Stimulated activated CD4-positive, alpha-beta T cell treated with anti-CD3 and anti-CD28 coated beads, Interleukin-1b, Interleukin-23, amount 100 ng/mL, for 1 hour (primary cell): ENCODE measurements at places on chromosomes 3 and 15.

DNA sequence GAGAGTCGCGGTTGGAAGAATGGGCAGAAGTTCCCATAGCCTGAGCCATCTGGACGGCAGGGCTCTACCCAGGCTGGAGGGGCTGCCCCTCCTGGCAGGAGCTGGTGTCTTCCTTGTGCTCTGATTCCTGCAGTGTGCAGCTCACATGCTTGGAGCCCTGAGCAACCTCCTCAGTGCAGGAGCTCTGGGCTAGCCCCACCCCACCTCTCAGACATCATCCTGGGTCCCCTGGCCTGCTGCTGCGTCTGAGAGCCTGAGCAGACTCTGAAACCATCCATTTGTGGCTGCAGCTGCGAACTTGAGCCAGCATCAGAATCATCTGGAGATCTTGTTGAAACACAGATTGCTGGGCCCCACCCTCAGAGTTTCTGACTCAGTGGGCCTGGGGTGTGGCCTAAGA lies 42.8 kb downstream of the POMGNT2 start:
- no peak for DNase-seq

- DNase-seq = no peak
Measured at GRCh38 chr3:169780742-169781141, 7.5 kb downstream of the MYNN start.

DNA sequence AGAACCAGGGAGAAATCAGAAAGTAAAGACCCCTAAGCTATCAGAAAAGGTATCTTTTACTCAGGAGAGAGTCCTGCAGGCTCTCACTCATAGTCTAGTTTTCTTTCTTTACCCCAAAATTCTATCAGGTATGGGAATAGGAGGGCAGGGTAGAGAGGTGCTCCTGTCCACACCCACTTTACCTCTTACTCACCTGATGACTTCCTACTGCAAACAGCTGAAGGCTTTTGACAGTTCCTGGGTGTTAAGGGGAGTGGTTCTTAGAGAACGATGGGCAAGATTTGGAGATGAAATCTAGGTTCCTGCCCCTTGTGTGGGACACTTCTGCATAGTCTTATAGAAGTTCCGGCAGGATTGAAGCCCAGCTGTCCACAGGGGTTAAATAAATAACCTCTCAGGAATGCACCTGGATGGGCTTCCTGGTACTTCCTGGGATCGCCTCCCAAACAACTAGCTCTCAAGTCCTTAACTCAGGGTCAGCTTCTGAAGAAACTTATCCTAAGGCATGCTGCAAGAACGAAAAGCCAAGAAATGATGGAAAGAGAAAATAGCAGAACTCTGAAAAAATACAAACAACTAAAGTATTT lies 10.8 kb upstream of the TNFAIP8L3 start:
- DNase-seq = no peak

DNA sequence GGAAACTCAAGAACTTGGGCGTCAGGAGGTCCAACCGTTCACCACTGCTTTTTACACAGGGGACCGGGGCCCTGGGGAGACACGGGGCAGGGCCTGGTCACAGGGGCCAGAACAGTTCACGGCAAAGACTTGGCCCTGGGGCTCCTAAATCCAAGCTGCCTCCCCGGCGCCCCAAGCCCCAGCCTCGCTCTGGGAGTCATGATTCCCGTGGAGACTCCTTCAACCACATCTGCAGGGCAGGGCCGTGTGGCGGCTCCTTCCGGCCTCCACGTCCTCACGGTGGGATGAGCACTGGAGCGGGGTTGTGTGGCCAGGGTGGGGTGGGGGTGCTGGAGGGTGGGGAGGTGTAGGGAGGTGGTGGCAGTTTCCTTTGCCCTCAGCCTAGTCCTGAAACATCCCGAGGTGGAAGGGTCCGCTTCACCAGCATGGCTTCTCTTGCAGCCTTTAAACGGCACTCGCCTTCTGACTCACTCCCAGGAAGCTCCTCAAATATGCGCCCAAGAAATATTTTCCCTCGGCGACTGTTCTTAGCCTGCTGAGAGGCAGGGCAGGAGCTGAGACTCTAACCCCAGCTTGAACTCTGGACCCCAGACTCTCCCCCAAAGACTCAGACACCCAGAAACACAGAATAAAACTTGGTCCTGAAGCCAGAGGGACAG lies 1.8 kb downstream of the MUC4 start:
- no peak for DNase-seq

- no peak for DNase-seq
Measured at GRCh38 chr3:14885307-14885706, 62.1 kb upstream of the NR2C2 start.

GRCh38 chr3:46901591-46902187 lies 24.2 kb downstream of the PTH1R start:
- DNase-seq = no peak

GRCh38 chr15:67000896-67001295 lies 64.5 kb upstream of the SMAD3 start:
- DNase-seq = no peak

DNA sequence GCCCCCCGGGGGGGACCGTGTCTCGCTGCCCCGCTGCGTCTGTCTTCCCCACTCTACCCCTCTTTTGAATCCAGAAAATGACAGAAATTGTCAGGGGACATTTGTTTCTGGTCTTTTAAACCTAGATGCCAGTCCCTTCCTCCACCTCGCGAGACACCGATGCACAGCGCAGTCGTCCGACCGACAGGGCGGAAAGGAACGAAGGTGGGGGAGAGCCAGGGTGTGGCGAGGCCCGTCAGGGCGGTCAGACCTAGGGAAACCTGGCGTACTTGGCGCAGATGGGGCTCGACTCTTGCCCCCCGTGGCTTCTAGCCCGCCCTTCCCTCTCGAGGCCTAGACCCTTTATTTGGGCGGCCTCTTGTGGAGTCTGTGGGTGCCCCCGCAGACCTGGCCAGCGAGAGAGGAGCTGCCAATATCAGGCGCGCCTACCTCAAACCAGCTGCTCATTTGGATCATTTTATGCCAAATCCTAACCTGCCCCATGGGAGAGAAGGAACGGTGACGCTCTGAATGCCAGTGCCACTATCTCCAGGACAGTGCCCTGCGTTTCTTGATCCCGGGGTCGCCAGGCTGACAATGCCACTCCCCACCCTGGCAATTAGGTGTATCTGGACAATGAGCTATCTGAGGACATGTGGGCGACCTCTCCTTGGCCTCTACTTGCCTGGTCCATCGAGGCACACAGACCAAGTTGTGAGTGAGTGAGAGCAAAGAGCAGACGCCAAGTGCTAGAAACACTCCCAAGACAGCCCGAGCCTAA lies 500 bp upstream of the RAB6B start:
- DNase-seq = no peak

DNA sequence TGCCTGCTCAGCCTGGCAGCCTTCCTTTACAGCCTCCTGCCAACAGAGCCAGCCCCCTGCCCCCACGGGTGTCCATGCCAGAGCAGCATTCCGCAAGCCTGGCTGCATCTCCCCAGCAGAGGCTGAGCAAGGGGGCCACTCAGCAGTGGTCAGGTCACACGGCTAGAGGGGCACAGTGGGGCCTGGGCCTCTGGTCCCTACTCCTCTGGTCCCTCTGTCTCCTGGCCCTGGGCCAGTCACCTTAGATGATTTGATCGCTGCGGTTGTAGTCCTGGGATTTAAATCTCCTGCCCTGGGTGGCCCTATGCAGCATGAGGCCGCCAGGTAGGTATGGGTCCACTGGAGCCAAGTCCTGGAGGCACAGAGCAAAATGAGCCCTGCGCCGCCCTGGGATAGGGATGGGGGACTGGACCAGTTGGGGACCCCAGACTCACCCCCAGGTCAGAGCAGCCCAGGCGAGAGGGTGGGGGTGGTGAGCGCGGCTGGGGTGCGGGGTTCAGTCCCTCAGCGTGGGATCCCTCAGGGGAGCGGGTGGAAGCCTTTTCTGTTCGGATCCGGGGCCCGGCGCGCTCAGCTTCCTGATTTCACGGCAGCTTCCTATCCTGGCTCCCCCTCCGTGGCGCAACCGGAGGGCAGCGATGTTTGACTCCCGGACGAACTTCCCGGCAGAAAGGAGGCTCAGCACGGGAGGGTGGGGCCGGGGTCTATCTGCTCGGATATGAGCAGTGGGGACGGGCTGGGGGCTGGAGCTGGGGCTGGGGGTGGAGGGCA lies at the start of gene ZBTB47:
Gene ZBTB47 (plus strand): TSS at position 138 of the 771 bp plus-strand sequence. CDS start 4,659 bp downstream, outside the sequence.
- DNase-seq = no peak

- no peak for DNase-seq
Measured at GRCh38 chr3:48236531-48236930, 4.4 kb upstream of the ZNF589 start.

DNA sequence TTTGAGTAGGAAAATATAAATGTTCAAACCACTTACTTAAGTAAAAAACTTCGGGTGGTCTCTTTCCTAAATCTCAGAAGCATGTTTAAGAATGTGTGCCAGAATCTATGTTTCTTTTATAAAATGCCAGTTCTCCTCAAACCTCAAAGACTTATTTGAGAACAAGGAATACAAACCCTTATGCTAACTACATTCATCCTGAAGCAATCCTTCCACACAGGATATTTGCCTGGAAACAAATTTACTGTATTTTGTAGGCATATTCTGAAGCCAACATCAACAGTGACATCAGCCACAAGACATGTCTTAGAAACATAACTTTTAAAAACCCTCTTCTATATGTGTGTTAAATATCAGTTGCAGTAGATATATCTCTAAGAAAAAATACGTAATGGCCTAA lies 1077.0 kb downstream of the ROBO1 start:
- no peak for DNase-seq

GRCh38 chr3:176848431-176849214 lies 348.7 kb downstream of the TBL1XR1 start:
- no peak for DNase-seq

- no peak for DNase-seq
Measured at GRCh38 chr3:103459815-103460214, 1025.0 kb downstream of the ZPLD1 start.

DNA sequence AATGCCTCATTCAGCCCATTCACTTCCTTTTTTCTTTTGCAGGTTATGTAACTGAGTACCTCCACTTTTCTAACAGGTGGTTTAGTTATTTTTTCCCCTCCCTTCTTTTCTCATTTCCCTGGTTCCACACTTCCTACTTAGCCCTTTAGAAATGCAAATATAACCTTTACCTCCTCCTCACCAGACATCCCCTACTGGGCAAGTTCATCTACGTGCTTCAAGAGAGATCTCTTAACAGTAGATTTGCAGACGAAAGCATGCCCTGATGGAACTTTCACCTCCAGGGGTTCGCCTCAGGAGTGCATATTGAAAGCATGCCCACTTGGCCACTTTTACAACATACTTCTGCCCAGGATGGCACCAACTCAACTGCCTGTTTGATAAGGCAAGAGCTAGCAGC lies 314.1 kb upstream of the LRRC3B start:
- no peak for DNase-seq

- DNase-seq = no peak
Measured at GRCh38 chr3:184710870-184711492, 883 bp downstream of the MAGEF1 start.

GRCh38 chr3:30535525-30535924 lies 70.9 kb upstream of the TGFBR2 start:
- DNase-seq = no peak

- no peak for DNase-seq
Measured at GRCh38 chr15:101003706-101004105, 84.5 kb downstream of the LRRK1 start.

DNA sequence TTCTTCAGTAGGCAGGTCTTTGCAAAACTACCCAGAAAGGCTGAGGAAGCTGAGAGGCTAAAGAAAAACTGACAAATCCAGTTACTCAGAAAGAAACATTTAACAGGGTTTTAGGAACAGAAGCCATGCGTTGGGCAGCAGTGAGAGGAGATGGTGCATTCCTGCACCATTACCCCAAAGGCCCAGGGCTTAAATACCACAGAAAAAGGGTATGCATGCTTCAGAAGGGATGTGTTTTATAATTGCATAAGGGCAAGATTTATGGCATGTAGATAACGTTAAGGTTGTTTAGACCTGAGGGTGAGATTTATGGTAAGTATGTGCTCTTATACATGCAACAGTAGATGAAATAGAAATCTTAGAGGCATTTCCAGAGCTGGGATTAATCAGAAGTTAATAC lies 10.0 kb downstream of the C3orf52 start:
- DNase-seq = no peak
